Right ventricle myocardium inferior (tissue), 1 donor: ENCODE measurements at places on chromosomes 11 and 22. TPM values are rescaled to one million over a fixed set of nuclear protein-coding genes. Genes with fewer than 3 reads are reported as not detected.

BDNF gene
- 2.9 TPM for total RNA-seq

APOBEC3G gene
- 3.3 TPM for total RNA-seq

OSBP2 gene
- total RNA-seq = 11.1 TPM

DDT gene
- total RNA-seq = 139 TPM

ELMOD1 gene
- total RNA-seq = 0.41 TPM

SLC22A25 gene
- total RNA-seq = not detected

CYP2D6 gene
- not detected for total RNA-seq

SLC22A12 gene
- not detected for total RNA-seq

OTOG gene
- not detected for total RNA-seq

LDHA gene
- total RNA-seq = 424 TPM

TP53I11 gene
- total RNA-seq = 59.1 TPM

ADM2 gene
- not detected for total RNA-seq

MMP12 gene
- total RNA-seq = not detected

ZFP91 gene
- total RNA-seq = 61.1 TPM

MUC5B gene
- total RNA-seq = not detected

MMP8 gene
- total RNA-seq = not detected
